Activated CD4-positive, CD25-positive, alpha-beta regulatory T cell treated with anti-CD3 and anti-CD28 coated beads, Interleukin-2, amount 50 U/mL, for 24 hours (primary cell): ENCODE measurements at places on chromosomes 3 and 15.

DNA sequence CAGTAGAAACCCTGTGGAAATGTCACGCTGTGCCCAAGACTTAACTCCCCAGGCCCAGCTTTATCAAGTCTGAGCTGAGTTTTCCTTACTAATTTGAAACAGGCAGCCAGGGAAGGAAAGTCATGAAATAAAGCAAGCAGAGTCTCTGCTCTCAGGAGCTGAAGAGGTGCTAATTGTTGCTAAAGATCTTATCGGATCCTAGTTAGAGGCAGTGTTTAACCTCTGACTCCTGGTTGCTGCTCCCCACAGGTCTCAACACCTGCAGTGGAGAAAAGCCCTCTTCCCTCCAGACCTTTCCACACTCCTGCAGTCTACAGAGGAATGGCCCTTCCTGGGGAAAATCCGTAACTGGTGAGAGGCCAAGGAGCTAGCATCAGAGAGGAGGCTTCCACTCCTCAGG, 628.2 kb downstream of the NTRK3 start:
- no peak for ATAC-seq

DNA sequence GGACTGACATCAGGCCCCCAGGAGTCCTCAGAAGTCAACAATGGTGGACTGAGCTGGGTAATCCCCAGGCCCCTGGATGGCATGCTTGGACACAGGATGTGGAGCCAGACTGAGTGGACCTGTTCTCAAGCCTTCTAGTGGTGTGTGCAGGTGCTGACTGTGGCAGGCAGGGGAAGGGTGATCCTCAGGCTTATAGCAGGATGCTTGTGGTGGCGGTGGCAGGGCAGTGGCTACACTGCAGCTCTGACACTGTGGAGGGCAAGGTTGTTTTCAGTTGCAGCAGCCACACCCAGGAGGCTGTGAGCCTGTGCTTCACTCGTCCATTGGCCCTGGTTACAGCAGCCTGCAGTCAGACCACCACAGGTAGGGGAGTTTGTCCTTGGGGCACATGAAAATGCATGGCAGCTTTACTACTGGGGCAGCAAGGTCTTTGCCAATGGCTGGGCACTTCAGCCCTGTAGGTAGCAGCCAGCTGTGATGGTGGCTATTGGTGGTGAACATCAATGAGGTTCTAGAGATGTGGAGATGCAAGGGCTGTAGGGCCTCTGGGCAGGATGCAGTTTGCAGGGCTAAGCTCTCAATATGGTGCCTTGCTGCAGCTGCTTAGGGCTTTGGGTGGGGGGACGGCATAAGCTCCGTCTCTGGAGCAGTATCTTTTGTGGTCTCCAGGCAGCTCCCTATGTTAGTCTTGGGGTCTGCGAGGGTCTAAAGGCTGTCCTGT, 17.5 kb upstream of the MYO5A start:
- no peak for ATAC-seq

- ATAC-seq: no peak
Observed at GRCh38 chr15:82315519-82316246, 33.6 kb downstream of the GOLGA6L10 start.

DNA sequence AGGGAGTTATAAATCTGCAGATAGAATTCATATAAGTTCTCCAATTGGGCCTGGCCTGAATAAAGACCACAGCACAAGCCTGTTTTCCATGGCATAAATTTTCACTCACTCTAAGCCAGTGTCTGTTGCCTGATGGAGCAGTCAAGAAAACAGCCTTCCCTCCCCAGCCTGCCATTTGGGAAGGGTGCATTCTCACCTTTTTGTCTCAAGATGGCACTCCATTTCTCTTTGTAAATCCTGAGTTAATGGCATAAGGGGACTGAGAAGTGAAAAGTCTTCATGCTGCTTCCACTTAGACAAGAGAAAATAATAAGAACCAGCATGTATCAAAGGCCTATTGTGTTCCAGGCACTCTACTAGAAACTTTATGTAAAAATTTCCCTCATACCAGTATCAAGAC, 115.6 kb upstream of the MANF start:
- no peak for ATAC-seq

- no peak for ATAC-seq
Observed at GRCh38 chr15:94671858-94672532, 440.6 kb downstream of the MCTP2 start.

GRCh38 chr3:185175370-185175987, 22.6 kb upstream of the C3orf70 start:
- ATAC-seq: no peak

DNA sequence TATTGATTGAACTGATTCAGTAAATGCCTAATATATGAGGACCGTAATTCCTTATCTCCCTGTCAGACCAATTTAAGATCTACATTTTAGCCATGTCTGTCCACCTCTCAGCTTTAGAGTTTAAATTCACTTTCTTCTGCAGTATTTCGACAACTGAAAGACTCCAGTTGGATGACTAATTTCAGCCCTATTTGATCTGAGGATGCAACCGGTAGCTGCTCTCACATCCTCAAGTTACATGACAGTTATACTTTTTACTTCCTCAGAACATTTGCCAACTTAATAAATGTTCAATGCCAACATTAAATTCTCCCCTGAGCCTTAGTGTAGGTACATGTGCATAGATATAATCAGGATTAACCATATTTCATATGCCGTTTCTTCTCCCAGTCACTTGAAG, 2.5 kb upstream of the HHLA2 start:
- no peak for ATAC-seq

GRCh38 chr3:158509891-158510290, 61.1 kb upstream of the MLF1 start:
- ATAC-seq: no peak

- ATAC-seq: no peak
Observed at GRCh38 chr3:39577541-39577940, 110.1 kb downstream of the MOBP start.

GRCh38 chr3:42593635-42594034, 3.0 kb downstream of the SS18L2 start:
- no peak for ATAC-seq
